ENCODE measurements at places on chromosomes 3 and 15. TPM values are rescaled to one million over a fixed set of nuclear protein-coding genes. Genes with fewer than 3 reads are reported as not detected.

EID1 gene
- 246 TPM for total RNA-seq

MCF2L2 gene
- total RNA-seq: 0.53 TPM

SAXO2 gene
- 0.40 TPM for total RNA-seq

SAMMSON gene
- not detected for total RNA-seq

UACA gene
- total RNA-seq: 122 TPM

ALDH1A2 gene
- total RNA-seq: 2.3 TPM

HRG gene
- total RNA-seq: not detected

MESP2 gene
- total RNA-seq: 0.14 TPM

PLA2G4E gene
- total RNA-seq: not detected

ZIC4 gene
- total RNA-seq: not detected

AP2M1 gene
- total RNA-seq: 345 TPM

EPB42 gene
- total RNA-seq: not detected

SUSD5 gene
- 0.93 TPM for total RNA-seq

GADL1 gene
- 1.1 TPM for total RNA-seq

C3orf85 gene
- total RNA-seq: not detected

DPH6 gene
- total RNA-seq: 14.1 TPM

Data from thoracic aorta endothelial cell (primary cell).